ENCODE measurements at places on chromosomes 2 and 18. TPM values are rescaled to one million over a fixed set of nuclear protein-coding genes. Genes with fewer than 3 reads are reported as not detected.

GRCh38 chr2:31266804-31267203 is 32.9 kb downstream of the EHD3 start:
- DNase-seq: no peak

GRCh38 chr2:238771218-238771617 is 76.7 kb upstream of the TWIST2 start:
- no peak for DNase-seq

- no peak for DNase-seq
Observed at GRCh38 chr2:70475266-70475665, 78.4 kb downstream of the TGFA start.

DNA sequence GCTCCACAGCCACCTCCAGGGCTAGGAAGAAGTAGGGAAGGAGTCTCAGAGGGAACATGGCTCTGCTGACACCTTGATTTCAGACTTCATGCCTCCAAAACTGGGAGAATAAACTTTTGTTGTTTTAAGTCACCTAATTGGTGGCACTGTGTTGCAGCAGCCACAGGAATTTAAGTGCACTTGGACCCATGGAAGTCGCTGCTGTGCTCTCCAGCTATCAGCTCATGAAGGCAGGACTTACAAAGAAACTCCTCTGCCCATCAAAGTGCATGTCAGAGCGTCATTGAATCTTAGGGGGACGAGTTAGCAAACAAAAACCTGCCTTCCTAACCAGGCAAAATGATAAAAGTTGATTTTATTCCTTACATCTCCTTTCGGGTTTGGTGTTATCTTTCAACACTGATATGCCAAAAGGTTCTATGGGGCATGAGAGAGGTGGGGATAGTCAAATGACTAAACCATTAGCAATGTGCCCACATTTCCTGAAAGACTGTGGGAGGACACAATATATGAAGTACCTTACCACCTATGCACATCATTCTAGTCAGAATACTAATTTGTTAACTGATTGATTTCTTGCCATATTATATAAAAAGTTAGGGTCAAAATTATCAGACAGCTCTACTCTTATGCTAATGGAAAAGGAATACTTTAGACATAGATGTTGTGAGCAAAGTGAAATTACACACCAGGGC is 235.8 kb upstream of the TNP1 start:
- DNase-seq: peak; percentile 75

UGP2 gene
- 127 TPM for total RNA-seq

TTLL4 gene
- 6.8 TPM for total RNA-seq

TSPYL6 gene
- not detected for total RNA-seq

GRCh38 chr2:45280794-45281193 is 271.5 kb upstream of the SIX2 start:
- no peak for DNase-seq

- no peak for DNase-seq
Observed at GRCh38 chr2:207288628-207289027, 122.9 kb upstream of the KLF7 start.

DNA sequence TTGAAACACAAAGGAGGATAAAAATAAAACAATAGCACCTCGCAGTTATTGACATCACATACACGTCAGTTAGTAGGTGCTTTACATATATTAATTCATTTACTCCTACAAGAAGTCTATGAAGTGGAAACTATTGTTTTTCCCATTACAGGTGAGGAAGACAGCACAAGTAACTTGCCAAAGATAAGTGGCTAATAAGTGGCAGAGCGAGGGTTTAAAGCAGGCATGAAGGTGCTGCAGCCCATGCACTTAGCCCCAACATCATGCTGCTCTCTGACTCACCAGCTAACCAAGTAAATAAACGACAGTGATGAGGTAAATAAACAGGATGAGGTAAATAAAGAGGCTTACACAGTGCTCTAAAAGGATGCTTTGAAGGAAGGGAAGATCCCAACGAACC is 498.6 kb upstream of the ZEB2 start:
- DNase-seq: no peak

Data from bronchial epithelial cell (primary cell).